ENCODE measurements at places on chromosomes 1 and 21. TPM values are rescaled to one million over a fixed set of nuclear protein-coding genes. Genes with fewer than 3 reads are reported as not detected.

TTLL10 gene
- total RNA-seq: not detected

KCNK2 gene
- total RNA-seq: 20.0 TPM

CD244 gene
- total RNA-seq: not detected

FCGR3B gene
- total RNA-seq: 1.1 TPM

LRRC39 gene
- total RNA-seq: 2.6 TPM

PTPN22 gene
- 6.2 TPM for total RNA-seq

AMY2A gene
- total RNA-seq: not detected

LRRC41 gene
- total RNA-seq: 92.6 TPM

ERG gene
- 13.7 TPM for total RNA-seq

HAO2 gene
- not detected for total RNA-seq

BRINP2 gene
- not detected for total RNA-seq

ITLN2 gene
- total RNA-seq: not detected

SLC26A9 gene
- total RNA-seq: 4.8 TPM

OR2L8 gene
- 1.0 TPM for total RNA-seq

TNNT2 gene
- total RNA-seq: not detected

CCDC27 gene
- 0.13 TPM for total RNA-seq

RHBDL2 gene
- total RNA-seq: not detected

LAD1 gene
- total RNA-seq: 2.9 TPM

CR2 gene
- total RNA-seq: not detected

NDUFV3 gene
- 52.7 TPM for total RNA-seq

KRTAP10-3 gene
- not detected for total RNA-seq

THEM5 gene
- not detected for total RNA-seq

MYOC gene
- total RNA-seq: 12.9 TPM

ZBTB18 gene
- 18.8 TPM for total RNA-seq

SYCP1 gene
- total RNA-seq: 0.13 TPM

SLC1A7 gene
- 0.13 TPM for total RNA-seq

LINGO4 gene
- total RNA-seq: 0.25 TPM

FAM177B gene
- total RNA-seq: not detected

TFAP2E gene
- total RNA-seq: 0.81 TPM

GBP6 gene
- 0.89 TPM for total RNA-seq

ACOT11 gene
- 81.9 TPM for total RNA-seq

OR14K1 gene
- total RNA-seq: not detected

SERTAD4 gene
- 3.5 TPM for total RNA-seq

SPRR5 gene
- not detected for total RNA-seq

WNT9A gene
- 3.6 TPM for total RNA-seq

Measured in thyroid gland (tissue), 4 donors.